H7 (cell line): ENCODE measurements at places on chromosomes 11 and 22. TPM values are rescaled to one million over a fixed set of nuclear protein-coding genes. Genes with fewer than 3 reads are reported as not detected.

Gene ACAD8
- total RNA-seq: 44.2 TPM in 2 replicates

Gene UCP3
- total RNA-seq: 0.10 TPM in 1 of 2 replicates, not detected in the other

Gene GPHA2
- 2.4 TPM in 1 of 2 replicates, not detected in the other for total RNA-seq

Gene ISX
- total RNA-seq: not detected in 2 replicates

Gene AMOTL1
- 18.0 and 20.7 TPM in 2 replicates for total RNA-seq

Gene APOBEC3F
- 1.1 and 3.5 TPM in 2 replicates for total RNA-seq

Gene SLC35E4
- 5.1 and 6.5 TPM in 2 replicates for total RNA-seq

Gene NCR3LG1
- 0.03 and 0.33 TPM in 2 replicates for total RNA-seq

Gene TMA7B
- total RNA-seq: not detected in 2 replicates

Gene PTPRCAP
- total RNA-seq: 0.74 and 2.6 TPM in 2 replicates

Gene EIF3M
- 651 and 652 TPM in 2 replicates for total RNA-seq

Gene ZDHHC24
- 14.8 and 25.8 TPM in 2 replicates for total RNA-seq

Gene UBQLNL
- total RNA-seq: not detected in 2 replicates

Gene SMIM38
- total RNA-seq: 0.28 and 0.67 TPM in 2 replicates

Gene CNGA4
- 0.17 and 0.67 TPM in 2 replicates for total RNA-seq

Gene YAP1
- total RNA-seq: 76.2 and 80.5 TPM in 2 replicates

Gene C2CD2L
- total RNA-seq: 4.8 and 7.0 TPM in 2 replicates

Gene POU2AF2
- not detected in 2 replicates for total RNA-seq

Gene C11orf91
- total RNA-seq: not detected in 2 replicates

Gene ASRGL1
- 46.3 and 56.3 TPM in 2 replicates for total RNA-seq

Gene ACRV1
- not detected in 2 replicates for total RNA-seq

Gene SNX32
- total RNA-seq: 0.26 and 0.80 TPM in 2 replicates

- DNase-seq: peak; percentile 10
Observed at GRCh38 chr11:47289856-47290255, 19.9 kb downstream of the MADD start.

GRCh38 chr11:107017433-107018218 is 650 bp downstream of the GUCY1A2 start:
- peak; percentile 82 for DNase-seq

DNA sequence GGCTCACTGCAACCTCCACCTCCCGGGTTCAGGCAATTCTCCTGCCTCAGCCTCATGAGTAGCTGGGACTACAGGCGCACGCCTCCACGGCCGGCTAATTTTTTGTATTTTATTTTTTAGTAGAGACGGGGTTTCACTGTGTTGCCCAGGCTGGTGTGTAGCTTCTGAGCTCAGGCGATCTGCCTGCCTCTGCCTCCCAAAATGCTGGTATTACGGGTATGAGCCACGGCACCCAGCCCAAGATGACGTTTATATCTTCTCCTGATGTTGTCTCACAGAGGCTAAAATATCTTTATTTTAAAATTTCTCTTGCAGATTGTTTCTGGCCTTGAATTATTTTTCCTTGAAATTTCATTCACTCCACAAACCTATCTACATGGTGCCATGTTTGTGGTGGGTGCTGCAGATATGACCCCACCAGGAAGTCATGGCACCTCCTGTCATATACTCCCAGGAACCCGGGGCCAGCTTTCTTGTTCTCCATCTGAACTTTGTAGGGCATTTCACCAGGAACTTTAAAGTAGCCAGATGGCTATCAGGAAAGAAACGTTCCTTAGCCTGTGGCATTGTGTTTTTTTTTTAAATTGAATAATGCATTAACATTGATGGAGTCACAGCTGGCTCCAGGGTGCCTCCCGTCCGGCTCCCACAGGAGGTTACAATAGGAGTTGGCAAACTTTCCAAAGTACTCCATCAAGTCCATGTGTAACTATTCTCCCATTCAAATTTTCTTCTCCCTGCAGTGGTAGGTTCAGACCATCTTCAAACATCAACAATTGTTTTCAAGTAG is 42.0 kb upstream of the LIPT2 start:
- DNase-seq: no peak

DNA sequence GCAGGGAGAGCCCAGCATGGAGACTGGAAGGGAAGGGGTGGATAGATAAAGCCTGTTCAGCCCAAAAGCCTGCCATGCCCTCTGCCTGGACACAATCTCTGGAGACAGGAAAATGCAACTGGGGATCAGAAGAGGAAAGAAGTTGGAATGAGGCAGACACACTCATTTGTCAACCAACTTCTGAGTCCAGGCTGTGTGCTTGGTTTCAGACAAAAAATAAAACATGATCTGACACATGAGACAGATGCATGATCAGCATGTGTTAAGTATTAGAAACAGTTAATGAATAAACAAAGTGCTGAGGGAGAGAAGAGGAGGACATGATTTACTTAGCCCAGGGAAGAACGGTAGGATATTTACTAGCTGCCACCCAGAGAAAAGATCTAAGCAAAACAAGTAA is 839 bp downstream of the LRRN4CL start:
- DNase-seq: no peak

DNA sequence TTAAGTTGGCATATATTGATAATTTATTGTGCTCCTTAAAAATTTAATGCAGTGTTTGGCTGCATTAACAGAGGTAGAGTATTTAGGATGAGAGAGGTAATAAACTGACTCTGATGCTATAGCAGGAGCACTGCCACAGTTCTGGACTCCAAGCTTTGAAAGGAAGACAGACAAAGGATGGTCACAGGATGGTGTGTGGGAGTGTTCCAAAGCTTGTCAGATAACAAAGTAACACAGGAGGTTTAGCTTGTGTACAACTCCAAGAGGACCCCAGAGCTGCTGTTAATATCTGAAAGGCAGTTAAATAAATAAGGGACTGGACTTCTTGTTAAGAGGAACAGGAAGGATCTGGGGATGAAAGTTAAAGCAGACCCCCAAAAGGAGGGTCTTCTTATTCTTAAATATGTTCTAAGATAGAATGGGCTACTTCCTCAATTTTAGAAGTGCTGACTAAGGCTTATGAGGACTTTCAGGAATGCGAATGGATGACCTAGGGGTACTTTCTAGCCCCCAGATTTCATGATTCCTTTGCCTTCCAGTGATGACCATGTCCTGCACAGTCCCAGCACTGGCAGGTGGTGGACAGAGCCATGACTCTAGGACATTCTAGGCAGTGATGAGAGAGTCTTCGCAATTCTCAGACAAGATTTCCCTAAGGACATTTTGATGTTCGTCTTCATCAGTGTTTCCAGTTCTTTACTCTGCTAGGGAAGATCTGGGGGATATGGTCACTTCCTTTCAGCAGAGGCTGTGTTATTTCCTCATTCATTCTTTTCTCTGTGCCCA is 149.1 kb upstream of the RASSF10 start:
- no peak for DNase-seq

DNA sequence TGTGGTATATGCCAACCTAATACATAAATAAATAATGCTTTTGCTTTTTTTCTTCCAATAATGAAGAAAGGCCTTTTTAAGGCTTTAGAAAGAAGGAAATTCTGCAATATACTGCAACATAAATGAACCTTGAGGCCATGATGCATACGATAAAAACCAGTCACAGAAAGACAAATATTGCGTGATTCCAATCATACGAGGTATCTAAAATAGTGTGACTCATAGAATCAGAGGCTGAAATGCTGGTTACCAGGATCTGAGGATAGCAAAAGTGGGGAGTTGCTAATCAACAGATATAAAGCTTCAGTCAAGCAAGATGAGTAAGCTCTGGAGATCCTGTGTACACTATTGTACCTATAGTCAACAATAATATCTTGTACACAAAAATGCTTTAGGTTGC is 24.2 kb downstream of the MS4A6A start:
- DNase-seq: no peak

DNA sequence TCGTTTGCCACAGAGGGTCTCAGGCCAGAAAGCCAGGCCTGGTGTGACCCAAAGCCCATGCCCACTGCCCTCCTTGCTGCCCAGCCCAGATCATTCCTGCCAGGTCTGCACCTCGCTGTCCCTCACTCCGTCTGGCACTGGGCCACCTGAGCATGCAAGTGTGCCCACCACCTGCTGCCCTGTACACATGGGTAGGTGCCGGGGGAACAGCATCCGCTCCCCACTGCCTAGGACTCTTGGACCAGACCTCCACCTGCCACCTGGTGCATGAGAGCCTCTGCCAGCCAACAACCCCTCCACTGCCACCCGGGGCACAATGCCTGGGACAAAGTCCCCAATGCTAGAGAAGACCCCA is 12.5 kb downstream of the MGAT3 start:
- no peak for DNase-seq

DNA sequence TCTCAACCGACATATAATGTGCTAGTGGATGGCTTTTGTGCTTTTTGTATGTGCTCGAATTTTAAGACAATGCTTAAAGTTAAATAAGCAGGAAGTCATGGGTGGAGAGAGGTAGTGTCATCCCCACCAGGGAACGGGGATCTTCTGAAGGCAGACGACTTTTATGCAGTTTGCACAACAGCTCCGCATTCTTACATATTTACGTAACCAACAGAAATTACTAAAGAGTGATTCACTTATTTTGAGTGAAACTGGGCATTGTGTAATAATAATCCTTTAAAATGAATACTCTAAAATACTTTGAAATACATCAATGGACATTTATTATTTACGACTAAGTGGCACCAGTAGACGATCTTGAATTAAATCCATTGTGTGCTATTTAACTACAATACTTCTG is 305.1 kb downstream of the CNTN5 start:
- DNase-seq: no peak

DNA sequence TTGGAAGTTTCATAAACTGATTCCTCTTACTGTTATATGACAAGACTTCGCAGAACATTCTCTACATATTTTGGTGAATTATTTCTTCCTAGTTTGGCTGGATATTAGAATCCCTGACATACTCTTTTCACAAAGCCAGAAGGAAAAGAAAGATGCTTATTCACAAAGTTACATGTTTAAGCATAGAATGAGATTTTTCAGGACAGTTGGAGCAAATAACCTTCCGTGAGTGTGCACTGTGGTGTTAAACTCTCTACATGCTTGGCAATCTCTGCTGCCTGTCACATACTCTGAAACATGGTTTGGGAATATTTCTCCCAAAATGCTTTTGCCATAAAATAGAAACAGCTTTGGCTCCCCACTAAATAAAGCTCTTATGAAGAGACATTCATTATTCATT is 230.0 kb upstream of the MTNR1B start:
- no peak for DNase-seq

DNA sequence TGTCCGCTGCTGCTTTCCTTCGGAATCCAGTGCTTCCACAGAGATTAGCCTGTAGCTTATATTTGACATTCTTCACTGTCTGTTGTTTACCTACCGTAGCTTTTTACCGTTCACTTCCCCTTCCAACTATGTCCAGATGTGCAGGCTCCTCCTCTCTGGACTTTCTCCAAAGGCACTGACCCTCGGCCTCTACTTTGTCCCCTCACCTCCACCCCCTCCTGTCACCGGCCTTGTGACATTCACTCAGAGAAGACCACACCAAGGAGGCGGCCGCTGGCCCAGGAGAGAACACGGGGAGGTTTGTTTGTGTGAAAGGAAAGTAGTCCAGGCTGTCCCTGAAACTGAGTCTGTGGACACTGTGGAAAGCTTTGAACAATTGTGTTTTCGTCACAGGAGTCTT is 15.4 kb upstream of the ST14 start:
- DNase-seq: no peak

GRCh38 chr11:128905345-128906184 is 14.4 kb downstream of the KCNJ5 start:
- peak; percentile 95 for DNase-seq

- no peak for DNase-seq
Observed at GRCh38 chr11:1857064-1857463, 4.2 kb downstream of the LSP1 start.

- no peak for DNase-seq
Observed at GRCh38 chr22:35597692-35598395, 19.3 kb downstream of the MB start.

- DNase-seq: no peak
Observed at GRCh38 chr11:60774726-60775125, 10.4 kb upstream of the MS4A10 start.

DNA sequence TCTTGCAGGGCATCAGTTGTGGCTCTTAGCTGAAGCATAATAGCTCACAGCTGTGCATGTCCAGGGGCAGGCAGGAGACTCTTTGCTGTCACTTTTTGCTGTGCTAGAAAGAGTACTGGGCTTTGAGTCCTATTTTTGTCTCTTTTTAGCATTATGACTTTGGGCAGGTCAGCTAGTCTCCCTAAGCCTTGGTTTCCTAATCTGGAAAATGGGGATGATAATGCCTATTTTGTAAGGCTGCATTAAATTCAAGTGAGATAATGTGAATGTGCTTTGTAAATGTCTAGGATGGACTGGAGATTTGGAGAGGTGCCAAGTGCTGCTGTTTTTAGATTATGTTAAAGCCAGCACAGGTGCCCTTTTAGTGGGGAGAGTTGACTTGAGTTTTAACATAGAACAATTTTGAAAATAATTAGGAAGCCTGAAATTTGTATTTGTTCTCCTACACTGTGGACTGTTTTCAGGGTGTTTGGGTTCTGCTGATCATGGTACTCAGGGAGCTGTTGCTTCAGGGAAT is 19.1 kb downstream of the CABIN1 start:
- no peak for DNase-seq

DNA sequence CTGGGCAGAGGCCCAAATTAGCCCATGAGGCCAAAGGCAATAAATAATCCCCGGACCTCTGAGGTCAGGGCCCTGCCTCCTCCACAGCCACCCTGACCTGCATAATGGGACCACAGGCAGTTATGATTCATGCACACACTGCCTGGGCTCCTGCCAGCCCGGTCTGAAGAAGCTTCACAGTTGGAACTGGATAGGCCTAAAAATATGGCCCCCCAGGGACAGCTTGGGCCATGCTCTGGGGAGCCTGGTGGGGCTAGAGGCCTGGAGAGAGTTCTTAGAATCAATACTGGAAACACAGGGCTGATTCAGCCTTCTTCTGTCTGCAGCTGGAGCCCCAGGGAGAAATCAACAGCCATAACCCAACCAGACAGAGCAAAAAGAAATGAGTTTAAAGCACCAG is 112.8 kb upstream of the CADM1 start:
- DNase-seq: no peak

GRCh38 chr22:24683691-24684090 is 80.7 kb downstream of the GGT1 start:
- DNase-seq: no peak

DNA sequence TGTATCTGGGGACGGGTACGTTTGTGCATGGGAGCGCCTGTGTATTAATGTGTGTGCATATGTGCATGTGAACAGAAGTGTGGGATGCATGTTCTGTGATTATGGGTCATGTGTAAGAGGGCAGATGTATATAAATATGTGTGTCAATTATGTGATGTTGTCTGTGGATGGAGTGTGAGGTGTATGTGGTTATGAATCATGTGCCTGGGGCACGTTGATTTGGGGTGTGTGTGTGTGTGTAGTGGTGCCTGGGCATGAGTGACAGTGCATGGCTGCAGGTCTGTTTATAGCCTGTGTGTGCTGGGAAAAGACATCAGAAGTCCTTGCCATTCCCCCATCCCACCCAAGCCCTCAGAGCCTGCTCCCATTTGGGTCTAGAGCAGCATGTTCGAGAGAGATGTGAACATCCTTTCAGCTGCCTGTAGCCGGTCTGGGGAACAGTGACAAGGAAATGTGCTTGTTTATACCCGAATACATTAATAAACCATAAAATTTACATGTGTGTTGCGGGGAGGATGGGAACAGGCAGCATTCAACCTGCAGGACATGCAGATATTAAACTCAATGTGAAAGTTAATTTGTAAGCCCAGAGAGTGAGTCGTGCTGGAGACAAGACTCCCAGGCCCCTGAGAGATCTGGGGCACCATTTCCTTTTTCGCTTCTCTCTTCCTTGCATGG is 129.0 kb downstream of the NECTIN1 start:
- DNase-seq: peak; percentile 29

GRCh38 chr22:33022231-33022630 is 36.0 kb downstream of the SYN3 start:
- no peak for DNase-seq

- DNase-seq: peak; percentile 57
Observed at GRCh38 chr11:2452321-2453012, 7.7 kb downstream of the KCNQ1 start.

- DNase-seq: no peak
Observed at GRCh38 chr11:77381729-77382665, 80.5 kb upstream of the GDPD4 start.
